ENCODE measurements at places on chromosomes 5 and 9.

DNA sequence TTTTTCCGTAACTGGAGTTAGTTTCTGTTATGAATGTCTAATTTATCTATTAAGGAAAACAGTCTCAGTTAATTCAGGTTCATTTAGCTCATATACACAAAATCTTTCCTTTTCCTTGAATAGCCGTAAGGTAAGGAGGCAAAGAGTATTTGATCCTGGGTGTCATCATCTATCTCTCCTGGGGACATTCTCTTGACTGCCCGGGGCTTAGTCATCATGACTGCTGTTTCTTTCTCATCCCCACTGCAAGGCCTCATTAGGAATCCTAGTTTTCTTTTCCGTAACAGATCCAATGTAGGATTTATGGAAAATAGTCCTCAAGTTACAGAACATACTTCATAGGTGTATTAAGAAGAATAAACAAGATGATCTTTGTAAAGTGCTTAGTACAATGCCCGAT, 134.9 kb upstream of the CHD1 start:
- DNase-seq, result peak; percentile 22

DNA sequence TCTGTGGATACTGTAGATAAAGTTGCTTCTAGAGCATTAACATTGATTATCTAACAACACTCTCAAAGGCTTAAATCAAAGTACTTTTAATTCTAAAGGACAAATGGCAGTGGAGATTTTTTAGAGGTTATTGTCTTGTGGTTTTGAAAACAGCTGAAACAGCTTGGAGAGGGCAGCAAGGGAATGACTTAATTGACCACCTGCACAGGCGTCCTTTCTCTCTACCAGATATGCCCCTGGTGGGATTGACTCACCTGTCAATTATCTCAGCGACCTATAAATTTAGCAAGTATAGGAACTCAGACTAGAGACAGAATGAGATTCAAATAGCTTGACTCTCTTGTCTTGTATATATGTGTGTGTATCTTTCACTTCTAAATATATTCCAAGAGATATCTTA, 13.5 kb downstream of the ARL14EPL start:
- DNase-seq, result no peak

- DNase-seq, result peak; percentile 39
Measured at GRCh38 chr9:34642679-34643078, 3.8 kb upstream of the GALT start.

DNA sequence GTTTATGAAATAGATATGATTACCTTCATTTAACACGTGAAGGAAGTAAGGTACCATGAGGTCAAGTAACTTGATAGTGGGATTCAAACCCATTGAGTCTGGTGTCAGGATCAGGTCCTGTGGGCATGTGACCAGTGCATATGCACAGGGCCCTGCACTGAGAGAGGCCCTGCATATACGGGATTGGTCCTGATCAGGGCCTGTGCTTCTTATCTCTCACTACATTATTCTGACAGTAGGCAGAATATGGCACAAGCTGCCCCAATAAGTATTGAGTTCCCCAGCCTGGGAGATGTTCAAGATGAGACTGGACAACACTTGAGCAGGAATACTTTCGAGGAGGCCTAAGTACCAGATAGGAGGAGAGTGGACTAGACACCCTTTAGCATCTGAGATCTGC, 44.0 kb downstream of the GALNT10 start:
- no peak for DNase-seq

GRCh38 chr5:161396171-161396570, 150.4 kb downstream of the GABRB2 start:
- DNase-seq, result no peak

GRCh38 chr5:73256862-73257261, 83.9 kb downstream of the TMEM174 start:
- no peak for DNase-seq
